ENCODE measurements at places on chromosomes 7 and 10.

GRCh38 chr7:106071356-106071998, 40.6 kb downstream of the SYPL1 start:
- no peak for DNase-seq

DNA sequence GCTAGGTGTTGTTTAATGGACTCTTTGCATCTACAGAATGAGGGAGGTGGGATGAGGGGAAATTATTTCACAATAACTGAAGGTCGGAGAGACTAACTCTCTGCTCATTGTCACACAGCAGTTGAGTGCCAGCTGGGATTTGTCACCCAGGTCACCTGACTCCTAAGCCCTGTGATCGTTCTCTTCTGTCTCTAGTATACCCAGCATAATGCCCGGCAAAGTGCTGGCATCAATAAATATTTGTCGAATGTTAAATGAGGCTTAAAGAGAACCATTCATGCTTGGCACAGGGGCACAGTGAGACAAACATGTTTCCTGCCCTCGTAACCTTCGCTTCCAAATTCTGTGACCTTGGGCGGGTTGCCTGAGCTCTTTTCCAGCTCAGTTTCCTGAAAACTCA, 70.8 kb downstream of the TCF7L2 start:
- DNase-seq, result no peak

GRCh38 chr10:92222603-92223262, 68.1 kb downstream of the CPEB3 start:
- no peak for DNase-seq

DNA sequence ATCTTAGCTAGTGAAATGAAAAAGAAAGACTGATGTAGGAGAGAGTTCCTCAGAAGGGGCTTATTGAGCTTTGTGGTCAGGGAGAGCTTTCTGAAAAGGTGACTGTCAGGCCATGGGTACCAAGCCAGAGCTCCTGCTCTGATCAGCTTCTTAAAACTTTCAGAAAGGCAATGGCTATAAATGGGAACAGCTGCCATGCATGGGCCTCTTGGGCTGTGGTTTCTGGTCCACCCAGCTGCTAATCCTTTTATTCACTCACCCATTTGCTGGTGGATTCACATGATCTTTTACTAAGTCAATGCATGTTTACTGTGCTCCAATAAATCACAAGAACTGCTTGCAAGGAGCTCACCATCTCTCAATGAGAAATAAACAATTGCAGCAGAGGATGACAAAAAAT, 60.1 kb upstream of the ZPBP start:
- DNase-seq, result no peak

DNA sequence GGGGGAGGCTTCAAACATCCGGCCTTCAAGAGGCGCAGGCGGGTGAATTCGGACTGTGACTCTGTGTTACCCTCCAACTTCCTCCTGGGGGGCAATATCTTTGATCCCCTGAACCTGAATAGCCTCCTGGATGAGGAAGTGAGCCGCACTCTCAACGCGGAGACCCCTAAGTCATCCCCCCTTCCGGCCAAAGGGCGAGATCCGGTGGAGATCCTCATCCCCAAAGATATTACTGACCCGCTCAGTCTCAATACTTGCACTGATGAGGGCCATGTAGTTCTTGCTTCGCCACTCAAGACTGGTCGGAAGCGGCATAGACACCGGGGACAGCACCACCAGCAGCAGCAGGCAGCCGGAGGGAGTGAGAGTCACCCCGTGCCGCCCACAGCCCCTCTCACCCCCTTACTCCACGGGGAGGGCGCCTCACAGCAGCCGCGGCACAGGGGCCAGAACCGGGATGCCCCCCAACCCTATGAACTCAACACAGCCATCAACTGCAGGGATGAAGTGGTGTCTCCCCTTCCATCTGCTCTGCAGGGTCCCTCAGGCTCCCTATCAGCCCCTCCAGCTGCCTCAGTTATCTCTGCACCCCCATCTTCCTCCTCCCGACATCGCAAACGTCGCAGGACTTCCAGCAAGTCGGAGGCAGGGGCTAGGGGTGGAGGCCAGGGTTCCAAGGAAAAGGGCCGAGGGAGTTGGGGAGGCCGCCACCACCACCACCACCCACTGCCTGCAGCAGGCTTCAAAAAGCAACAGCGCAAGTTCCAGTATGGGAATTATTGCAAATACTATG, 1.1 kb downstream of the MEPCE start:
- DNase-seq, result no peak

DNA sequence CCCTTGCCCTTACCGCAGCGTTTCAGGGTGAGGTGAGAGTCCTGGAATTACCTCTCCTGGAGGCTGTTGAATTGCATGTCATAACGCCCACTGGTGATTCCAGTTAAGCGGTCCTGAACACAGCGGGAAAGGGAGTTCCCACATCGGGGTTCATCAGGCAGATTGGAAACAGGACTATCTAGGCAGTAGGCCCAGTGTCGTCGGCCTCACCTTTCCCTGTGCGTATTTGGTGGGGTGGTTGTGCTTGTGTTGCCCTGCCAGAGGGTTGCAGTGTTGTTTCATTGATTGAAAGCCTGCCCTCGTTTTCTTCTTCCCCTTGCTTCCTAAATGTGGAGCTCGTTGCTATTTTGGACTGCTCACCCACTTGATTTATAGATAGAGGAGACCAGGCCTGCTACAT, 10.6 kb upstream of the SUN1 start:
- no peak for DNase-seq

- no peak for DNase-seq
These were observed 4.7 kb upstream of the NRF1 start for GRCh38 chr7:129606803-129607202.

- peak; percentile 7 for DNase-seq
These were observed 74.7 kb downstream of the CACNB2 start for GRCh38 chr10:18214691-18215563.

DNA sequence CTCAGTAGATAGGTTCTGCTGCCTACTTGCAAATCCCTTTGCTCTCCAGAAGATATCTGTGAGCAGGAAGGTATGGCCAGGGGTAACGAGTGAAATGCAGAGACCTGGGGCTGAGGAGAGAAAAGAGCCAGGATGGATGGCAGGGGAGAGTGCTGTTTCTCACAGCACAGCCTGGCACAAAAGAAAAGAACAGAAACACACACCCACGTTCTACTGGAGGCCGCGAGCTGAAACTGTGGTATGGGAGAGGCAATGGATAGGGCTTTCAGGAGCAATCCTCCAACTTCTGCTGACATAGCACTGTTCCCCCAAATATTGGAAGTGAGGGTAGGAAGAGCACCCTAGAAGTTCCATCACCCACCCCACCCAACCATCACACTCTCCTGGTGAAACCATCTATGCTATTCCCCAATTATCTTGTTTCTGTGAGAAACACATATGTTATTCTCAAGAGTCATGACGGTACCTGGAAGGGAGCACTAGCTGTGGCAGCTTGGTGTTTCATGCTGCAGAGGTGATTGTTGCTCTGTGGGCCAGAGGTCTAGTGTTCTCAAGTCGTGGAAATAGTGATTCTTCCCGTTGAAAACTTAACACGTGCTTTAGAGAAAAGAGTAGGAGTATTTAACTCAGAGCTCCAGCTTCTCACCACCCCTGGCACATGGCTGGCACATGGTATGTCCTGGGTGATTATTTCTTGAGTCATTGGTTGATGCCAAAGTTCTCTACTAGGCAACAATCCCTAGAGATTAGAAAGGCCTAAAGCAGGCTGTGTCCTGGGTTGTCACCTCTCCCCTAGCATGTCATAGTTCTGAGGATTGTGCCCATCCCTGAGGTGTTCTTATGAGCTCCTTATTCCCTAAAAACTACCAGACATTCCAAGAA, 198.3 kb downstream of the PLXNA4 start:
- no peak for DNase-seq

DNA sequence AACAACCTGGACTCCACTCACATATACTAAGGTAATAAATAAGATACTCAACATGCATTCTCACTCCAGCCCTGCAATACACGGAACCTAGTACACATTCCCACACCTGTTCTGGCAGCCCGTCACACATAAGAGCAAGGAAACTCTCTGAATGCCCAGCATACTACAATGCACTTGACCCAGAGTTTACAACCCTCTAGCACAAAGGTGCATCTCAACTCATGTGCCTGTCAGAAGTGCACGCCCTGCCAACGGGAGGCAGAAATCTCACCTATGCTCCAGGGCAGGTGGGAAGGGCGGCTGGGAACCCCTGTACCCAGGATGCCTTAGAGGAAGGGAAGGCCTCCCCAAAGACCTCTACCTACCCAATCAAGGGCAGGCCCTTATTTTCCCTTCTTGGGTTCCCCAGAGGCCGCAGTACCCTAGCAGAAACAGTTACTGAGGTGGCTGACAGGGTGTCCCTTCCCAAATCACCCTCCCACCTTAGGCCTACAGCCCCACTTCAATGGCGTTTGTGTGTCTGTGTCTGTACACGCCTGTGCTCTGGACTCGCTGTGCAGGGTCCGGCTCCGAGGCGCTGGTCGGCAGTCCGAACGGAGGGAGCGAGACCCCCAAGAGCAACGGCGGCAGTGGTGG, 2.0 kb downstream of the EVX1 start:
- no peak for DNase-seq

DNA sequence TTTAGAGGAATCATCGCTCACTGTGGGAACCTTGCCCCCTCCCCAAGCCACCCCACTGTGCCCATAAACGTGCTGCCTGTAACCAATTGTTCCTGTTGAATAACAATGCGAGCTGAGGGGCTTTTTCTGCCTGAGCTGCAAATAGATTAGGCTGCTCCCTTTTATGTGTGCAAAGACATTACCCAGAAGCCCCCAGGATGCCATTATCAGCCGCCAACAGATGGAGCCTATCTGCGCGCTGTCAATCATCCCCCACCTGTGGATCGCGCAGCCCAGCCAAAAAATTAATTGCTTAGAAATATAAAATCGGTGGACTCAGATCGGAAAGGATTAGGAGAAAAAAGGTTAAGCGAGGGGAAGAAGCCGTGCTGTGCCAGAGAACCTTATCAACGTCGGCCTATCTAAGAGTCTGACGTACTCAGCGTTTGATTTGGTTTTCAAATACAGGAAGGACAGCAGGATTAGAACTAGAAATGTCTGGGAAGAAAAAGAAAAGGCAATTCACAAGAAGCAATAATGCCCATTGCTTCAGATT, 167.3 kb upstream of the MYO3A start:
- DNase-seq, result no peak

- no peak for DNase-seq
These were observed 146.2 kb downstream of the SEM1 start for GRCh38 chr7:96563409-96563808.

DNA sequence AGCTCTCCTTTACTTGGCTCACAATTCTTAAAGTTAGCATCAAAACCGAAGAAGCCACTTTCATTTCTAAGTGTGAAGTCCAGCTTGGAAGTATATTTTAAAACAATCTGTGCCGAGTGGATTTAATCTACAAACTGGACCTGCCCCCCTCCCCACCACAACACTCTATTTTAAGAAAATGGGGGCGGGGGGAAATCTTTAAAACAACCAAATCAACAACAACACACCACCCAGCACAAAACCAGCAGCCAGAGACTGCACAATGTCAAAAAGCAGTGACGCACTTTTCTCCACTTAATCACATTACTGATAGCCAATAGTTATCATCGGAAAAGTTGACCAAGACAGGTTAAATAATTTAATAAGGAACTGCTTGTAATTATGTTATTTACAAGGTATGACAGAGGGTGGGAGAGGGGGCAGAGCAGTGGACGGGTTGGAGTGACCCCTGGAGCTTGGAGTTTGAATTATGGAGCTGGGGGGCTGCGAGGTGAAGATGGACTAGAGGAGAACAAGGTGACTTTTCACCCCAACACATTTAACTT, 2.8 kb downstream of the EBF3 start:
- DNase-seq, result no peak

DNA sequence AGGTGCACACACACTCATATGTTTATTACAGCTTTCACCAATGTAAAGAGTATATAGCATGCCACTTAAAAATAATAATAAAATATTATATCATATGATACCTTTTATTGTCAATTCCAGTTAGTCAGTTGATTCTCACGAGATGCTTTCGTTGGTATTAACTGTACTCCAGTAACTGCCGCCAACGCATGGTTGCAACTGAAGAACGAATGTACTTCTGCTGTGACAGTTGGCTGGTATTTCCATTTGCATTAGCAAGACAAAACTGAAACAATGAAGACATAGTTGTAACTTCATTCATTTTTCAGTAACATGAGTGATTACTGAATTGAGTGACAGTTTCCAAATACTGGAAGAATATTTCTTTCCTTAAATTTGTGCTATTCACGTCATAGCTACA, 70.5 kb upstream of the PRKCQ start:
- DNase-seq, result no peak

DNA sequence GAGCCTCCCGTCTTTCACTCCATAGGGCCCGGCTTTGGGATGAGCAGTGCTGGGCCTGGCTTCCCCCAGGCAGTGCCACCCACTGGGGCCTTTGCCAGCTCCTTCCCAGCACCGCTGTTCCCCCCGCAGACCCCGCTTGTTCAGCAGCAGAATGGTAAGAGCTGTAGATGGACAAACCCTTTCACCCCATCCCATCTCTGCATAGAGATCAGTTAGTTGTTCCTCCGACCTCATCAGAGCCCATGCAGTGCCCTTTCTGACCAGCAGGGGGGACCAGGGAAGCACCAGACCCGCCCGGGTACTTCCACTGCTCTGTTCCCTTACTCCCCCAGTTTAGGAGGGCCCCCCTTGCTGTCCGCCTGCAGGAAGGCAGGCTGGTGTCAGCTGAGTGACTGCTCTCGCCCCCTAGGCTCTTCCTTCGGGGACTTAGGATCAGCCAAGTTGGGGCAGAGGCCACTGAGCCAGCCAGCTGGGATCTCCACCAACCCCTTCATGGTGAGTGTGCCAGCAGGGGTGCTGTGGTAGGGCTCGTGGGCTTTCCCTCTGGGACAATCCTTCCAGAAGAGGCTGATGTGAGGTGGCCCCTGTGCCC, 9.8 kb downstream of the SAP25 start:
- peak; percentile 82 for DNase-seq

DNA sequence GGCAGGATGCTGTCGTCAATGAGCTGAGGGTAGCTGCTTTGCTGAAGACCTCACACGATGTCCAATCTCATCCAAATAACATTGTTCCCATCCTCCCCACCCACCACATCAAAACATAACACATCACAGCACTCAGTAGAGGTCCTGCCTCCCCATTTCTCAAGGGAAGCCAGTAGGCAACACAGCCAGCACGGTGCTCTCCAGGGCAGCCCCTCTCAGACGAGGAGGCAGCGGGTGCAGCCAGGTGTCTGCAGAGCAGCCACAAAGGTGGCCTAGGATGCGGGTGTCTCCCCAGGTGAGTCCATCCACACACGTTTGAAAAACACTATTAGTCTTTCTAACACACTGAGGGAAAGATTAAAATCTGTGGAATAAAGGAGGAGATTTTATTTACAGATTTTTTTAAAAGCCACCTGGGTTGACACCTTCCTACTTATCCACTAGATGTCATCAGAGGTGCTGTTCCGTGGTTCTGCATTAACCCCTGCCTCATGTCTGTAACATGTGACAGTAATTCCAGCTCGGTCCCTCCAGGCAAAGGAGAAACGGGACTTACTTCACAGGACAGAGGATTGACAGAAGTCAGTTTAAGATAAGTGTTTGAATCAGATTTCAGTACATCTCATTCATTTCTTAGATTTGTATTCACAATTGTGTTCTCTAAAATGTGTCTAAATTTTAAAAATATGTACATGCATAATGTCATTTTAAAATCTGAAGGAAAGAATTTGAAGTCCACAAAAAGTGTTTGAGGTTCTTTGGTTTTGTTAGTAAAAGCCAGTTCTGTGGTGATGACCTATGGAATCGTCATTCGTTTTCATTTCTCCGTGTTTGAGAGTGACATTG, 68.0 kb downstream of the LANCL2 start:
- no peak for DNase-seq
